ENCODE measurements at places on chromosomes 2 and 18.

- peak; percentile 62 for DNase-seq
These were observed 24.3 kb downstream of the TMEM237 start for GRCh38 chr2:201618744-201619662.

- DNase-seq = no peak
These were observed 8.6 kb upstream of the SERPINB2 start for GRCh38 chr18:63878925-63879324.

DNA sequence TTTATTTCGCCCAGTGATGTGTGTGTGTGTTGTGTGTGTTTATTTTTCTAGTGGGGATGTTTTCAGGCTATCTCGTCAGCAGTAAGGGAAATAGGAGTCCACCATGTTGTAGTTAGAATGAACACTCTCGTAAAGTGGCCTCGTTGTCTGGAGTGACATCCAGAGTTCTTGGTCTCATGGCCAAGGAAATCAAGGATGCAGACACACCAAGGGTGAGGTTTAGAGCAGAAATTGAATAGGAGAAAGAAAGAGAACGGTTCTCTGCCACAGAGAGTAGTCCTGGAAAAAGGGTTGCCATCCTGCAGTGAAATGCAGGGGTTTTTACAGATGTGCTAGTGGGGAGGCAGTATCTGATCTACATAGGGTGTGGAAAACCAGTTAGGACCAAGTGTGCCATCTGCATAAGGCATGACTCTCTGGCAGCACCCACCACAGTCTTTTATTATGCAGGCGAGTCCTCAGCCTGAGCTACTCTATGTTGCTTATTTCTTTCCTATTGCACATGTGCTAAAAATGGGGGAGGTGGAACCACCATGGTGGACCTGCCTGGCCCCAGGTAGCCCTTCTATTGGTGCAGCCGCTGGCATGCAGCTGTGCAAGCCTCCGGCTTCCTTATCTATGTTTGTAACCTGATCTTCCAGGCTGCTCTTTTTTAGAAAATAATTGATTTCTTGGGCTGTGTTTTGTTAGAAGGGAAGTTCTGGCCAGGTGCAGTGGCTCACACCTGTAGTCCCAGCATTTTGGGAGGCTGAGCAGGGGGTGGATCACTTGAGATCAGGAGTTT, 23.2 kb downstream of the RALB start:
- no peak for DNase-seq

DNA sequence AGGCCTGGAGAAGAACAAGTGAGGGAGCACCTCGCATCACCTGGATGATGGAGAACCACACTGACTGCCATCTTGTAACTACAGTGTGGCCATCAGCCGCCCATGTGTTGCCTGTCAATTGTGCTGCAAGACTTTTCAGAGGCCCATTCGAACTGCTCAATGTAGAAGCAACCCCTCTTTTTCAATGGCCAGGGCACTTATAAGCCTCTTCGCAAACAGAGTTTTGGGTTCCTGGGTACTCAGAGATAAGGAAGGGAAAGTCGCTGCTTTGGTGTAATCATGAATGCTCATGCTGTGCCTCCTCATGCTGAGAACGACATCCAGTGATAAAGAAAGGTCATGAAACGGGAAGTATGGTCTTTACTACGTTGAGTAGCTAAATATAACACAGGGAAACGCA, 143.9 kb upstream of the SLC39A10 start:
- DNase-seq = no peak

Data from islet precursor cell (in vitro differentiated cells).